ENCODE measurements at places on chromosomes 2 and 18. TPM values are rescaled to one million over a fixed set of nuclear protein-coding genes. Genes with fewer than 3 reads are reported as not detected.

DNA sequence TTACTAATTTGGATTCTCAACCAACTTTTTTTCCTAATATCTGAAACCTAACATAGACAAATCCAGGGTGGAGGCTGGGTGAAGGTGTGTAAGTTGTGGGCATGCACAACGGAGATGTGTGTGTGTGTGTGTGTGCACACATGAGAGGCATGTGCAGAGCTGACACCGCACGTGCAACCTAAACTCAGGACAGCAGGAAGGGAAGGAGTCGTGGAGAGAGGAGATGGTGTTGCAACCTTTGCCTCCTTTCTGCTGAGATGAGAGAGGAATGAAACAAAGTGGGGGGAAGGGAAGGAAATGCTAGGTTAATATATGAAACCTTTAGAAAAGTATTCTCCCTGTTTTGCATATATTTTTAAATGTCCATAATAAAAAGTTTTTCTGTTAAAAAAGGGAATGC is 64.7 kb downstream of the KCTD1 start:
- no peak for DNase-seq

DNA sequence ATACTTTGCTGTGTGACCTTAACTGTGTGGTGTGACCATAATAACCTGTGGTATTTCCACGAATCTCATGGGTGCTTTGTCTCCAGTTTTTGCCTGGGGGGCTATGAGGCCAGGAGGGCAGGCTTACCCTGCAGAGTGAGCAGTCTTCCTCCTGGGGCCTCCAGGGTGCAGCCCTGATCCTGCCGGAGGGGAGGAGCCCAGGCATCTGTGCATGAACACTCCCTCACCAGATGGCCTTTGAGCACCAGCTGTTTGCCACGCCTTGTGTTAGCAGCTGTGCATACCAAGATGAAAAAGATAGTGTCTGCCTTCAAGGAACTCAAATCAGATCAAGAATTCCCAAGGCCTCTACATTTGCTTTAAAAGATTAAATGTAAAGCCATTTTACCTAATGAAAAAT is 75.0 kb upstream of the RBM44 start:
- no peak for DNase-seq

DNA sequence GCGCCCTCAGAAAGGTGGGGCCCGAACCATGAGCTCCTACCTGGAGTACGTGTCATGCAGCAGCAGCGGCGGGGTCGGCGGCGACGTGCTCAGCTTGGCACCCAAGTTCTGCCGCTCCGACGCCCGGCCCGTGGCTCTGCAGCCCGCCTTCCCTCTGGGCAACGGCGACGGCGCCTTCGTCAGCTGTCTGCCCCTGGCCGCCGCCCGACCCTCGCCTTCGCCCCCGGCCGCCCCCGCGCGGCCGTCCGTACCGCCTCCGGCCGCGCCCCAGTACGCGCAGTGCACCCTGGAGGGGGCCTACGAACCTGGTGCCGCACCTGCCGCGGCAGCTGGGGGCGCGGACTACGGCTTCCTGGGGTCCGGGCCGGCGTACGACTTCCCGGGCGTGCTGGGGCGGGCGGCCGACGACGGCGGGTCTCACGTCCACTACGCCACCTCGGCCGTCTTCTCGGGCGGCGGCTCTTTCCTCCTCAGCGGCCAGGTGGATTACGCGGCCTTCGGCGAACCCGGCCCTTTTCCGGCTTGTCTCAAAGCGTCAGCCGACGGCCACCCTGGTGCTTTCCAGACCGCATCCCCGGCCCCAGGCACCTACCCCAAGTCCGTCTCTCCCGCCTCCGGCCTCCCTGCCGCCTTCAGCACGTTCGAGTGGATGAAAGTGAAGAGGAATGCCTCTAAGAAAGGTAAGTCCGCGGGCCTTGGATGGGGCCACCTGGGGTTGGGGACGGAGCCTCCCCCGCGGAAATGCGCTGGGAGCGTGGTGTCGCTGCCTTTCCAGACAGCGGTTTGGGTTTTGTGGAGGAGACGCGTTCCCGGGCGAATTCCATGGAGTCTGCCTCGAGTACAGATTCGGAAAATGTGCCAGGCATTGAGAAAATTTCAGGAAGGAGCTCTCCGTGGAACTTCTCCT is 559 bp downstream of the HOXD1 start:
- DNase-seq = no peak

DNA sequence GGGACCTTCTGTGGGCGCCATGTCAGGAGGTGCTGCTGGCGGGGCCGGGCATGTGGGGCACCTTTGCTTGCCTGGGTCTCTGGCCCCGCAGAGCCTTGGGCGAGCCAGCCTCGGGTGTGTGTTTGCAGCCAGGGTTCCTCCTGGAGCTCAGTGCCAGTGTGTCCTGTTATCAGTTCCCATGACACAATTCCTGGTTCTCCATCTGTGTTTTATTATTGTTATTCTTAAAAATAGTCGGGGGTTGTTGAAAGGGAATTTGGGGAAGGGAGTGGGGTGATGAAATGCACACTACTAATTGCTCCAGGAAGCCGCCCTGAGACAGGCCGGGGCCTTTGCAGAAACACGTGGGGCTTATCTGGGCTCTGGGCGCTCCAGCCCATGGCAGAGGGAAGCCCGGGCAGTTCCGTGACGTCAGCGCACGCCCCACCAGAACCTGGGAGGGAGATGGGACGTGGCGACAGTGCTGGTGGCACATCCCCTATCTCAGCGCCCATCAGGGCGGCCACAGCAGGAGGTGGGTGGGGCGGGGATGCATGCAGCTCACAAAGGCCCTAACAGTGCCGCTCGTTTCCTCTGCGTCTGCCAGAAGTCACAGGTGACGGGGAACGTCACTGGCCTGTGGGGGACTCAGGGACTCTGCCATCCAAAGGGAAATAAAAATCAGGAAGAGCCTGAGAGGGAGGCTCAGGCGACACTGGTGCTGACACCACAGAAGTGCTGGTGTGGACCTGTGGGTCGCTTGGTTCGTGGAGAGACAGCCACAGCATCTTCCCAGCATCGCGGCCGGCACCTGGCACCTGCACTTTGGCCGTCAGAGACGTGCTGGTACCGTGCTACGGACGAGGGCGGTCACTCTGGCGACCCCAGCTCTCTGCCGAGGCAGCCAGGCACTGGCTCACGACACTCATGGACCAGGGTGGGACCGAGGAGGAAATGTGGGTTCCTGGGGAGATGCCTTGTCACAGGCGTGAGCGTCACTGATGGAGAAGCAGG is 131.0 kb downstream of the NFATC1 start:
- DNase-seq = no peak

- DNase-seq = no peak
These were observed 43.0 kb downstream of the TNFRSF11A start for GRCh38 chr18:62368100-62368499.

- DNase-seq = no peak
These were observed 3.3 kb downstream of the PMAIP1 start for GRCh38 chr18:59902993-59903610.

DNA sequence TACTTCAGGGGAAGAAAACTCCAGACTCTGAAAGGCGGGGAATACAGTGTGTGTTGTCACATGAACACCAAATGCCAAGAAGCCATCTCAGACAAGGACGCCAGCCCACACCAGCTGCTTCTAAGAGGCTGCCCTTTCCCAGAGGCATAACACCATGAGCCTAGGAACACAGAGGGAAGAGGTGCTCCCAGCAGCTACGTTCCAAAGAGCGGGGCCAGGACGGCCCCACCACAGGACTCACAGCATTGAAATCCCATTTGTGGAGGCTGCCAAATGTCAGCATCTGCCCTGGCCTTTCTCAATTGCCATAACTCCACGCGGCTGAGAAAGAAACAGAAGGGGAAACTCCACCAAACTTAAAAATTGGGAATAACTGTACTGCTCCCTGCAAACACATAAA is 20.1 kb upstream of the ID2 start:
- no peak for DNase-seq

- no peak for DNase-seq
These were observed 3.9 kb downstream of the MAPRE3 start for GRCh38 chr2:26974352-26974751.

DNA sequence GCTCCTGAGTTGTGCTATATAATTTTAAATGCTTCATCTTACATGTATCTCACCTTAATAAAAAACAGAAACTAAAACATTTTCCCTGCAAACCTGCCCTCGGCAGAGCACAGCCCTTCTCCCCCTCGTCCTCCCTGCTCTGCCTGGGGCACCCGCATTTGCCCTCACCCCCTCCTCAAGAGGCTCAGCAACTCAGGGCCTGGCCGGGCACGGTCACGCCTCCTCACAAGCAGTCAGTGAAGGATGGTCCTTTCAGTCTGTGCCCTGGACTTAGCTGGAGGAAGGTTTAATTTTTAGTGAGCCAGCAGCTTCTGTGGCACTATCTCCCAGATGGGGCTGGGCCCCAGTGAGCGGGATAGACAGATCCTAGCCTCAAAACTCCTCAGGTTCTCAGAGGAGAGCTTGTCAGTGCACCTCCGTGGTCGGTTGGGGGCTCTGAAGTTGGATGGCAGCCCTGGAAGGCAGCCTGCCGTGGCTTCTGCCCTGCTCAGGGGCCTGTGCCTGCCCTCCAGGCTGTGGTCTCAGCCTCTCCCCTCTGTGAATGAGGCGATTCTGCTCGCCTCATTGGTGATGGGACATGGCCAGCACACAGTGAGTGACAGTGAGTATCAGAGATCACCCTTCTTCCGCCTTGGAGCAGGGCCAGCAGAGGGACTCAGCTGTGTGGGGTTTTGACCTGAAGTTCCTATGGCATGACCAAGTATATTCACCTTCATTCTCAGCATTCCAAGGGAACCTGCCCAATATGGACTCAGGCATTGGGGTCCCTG is 56.3 kb upstream of the AFF3 start:
- DNase-seq = no peak

DNA sequence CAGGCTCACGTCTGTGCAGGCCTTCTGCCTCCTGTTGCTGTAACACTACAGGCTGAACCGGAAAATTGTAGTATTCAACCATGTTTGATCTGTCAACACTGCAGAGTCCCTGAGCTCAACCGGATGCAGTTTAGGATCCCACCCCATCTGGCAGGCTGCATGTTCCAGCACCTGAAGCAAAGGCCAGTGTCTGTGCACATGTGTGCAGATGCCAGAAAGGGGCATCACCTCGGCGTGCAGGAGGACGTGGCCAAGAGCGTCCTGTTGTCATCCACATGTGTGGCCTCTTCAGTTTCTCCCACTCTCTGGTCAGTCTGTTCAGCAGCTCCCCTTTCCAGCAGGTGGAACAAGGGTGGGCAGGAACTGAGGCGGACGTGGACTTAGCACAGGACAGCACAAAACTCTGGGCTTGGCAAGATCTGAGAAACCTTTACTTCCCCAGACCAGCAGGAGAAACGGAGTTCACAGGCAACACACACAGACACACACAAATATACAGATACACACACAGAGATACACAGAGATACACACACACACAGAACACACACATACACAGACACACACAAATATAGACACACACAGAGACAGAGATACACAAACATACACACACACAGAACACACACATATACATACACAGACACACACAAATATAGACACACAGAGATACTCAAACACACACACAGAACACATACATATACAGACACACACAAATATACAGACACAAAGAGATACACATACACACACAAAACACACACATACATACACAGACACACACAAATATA is 111.3 kb downstream of the NDUFA10 start:
- no peak for DNase-seq

GRCh38 chr2:152710713-152711112 is 6.5 kb downstream of the PRPF40A start:
- no peak for DNase-seq

GRCh38 chr2:167345559-167345958 is 457.3 kb downstream of the XIRP2 start:
- DNase-seq = no peak

- no peak for DNase-seq
These were observed 371.9 kb downstream of the IRS1 start for GRCh38 chr2:226427538-226428307.

GRCh38 chr2:192016265-192016664 is 169.4 kb upstream of the CAVIN2 start:
- no peak for DNase-seq

DNA sequence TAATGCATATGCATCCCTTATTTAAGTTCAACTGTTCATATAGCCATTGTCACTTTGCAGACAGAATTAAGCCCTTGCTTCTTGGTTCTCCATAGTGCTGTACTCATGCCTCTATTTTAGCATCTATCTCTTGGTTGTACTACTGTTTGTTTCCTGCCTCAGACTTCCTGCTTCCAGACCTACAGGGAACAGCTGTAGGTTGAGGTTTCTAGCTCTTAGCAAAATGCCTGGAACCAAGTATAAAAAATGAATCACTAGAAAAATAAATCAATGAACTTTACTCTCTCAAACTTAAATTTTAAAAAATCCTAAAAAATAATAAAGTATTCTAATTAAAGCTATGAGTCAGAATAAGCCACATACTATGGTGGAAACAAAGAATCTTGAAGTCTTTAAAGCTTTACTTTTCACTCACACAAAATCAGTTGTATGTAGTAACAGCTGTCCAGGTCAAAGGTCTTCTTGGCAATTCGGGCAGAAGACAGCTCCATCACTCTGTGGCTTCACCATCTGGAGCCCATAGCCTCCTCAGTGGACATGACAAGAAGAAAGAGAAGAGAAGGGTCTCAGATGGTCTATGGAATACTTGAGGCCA is 1228.1 kb upstream of the GYPC start:
- no peak for DNase-seq

- no peak for DNase-seq
These were observed 36.4 kb downstream of the RNMT start for GRCh38 chr18:13762690-13763439.

DNA sequence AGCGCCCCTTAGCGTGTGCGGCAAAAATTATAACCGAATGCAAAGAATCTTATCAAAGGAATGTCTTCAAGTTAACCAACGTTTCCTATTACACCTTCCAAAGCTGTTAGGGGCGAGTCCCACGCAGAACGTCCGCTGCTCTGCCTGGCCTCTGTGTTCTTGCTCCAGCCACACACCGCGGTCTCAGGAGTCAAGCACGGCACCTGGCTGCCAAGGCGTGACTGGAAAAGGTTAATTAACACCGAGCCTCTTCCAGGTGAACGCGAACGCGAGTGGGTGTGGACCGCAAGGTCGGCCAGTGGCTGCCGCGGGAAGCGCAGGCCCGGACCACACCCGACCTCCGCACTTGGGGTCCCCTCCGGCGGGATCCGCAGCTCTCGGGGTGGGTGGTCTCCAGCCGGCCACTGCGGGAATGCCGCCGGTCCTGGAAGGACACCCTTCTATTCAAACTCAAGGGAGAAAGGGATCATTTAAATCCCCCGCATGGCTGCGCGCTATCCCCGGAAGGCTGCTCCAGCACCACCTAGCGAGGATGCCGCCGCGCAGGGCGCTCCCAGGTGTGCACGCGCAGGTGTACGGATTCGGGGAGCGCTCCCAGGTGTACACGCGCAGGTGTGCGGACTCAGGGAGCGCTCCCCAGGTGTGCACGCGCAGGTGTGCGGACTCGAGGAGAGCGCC is 830 bp downstream of the CYB5A start:
- no peak for DNase-seq

GRCh38 chr2:149612122-149612521 is 24.5 kb upstream of the MMADHC start:
- no peak for DNase-seq

GRCh38 chr2:26619096-26619495 is 22.1 kb downstream of the CIB4 start:
- DNase-seq = no peak

- DNase-seq = no peak
These were observed 45.7 kb upstream of the TPO start for GRCh38 chr2:1367601-1368000.

The GAREM2 gene
- 35.3 TPM for total RNA-seq

The SPATS2L gene
- total RNA-seq = 90.4 TPM

The SLC39A6 gene
- 32.1 TPM for total RNA-seq

The UGT1A4 gene
- not detected for total RNA-seq

The ADD2 gene
- 106 TPM for total RNA-seq

The SERPINB10 gene
- total RNA-seq = 0.63 TPM

The CD302 gene
- 6.5 TPM for total RNA-seq

The SPEG gene
- total RNA-seq = 70.1 TPM

The NAT8 gene
- not detected for total RNA-seq

The MPP4 gene
- total RNA-seq = 1.8 TPM

The WDR33 gene
- total RNA-seq = 56.7 TPM
